K562 (cell line): ENCODE measurements at places on chromosomes 6 and 20.

DNA sequence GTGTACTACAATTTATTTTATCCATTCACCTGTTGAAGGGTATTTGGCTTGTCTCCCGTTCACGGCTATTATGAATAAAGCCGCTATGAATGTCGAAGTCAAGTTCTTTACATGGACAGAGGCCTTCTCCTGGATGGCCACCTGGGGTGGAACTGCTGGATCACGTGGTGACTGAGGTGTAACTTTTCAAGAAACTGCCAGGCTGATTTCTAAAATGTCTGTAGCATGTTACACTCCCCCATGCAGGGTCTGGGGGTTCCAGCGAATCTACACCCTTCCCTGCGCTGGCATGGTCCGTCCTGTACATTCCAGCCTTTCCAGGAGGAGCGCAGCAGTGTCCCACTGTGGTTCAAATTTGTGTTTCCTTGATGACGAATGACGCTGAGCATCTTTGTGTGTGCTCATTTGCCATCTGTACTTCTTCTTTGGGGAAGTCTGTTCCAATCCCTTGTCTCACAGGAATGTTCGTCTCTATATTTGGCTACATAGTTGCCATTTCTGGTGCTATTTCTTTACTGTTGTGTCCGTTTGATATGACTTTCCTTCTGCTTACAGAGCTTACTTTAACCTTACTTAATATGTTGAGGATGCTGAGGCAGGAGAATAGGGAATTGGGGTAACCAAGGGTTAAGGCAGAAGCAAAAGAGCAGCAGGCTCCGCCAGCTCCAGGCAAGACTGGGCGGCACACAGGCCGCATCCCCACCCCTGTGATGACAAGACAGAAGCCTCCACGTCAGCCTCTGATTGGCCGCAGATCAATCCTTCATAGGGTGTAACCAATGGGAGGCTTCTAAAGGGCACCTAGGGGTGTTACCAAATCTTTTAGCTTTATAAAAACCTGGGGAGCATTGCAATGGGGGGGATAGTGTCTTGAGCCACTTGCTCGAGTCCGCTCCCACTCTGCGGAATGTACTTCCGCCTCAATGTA is 106.6 kb downstream of the TAF4 start:
- peak; percentile 85 for DNase-seq
- no peaks in the 10 kb centered on the region for H3K36me3 ChIP-seq
- no peaks in the 10 kb centered on the region; the same call in 1 of the 2 replicates for H3K4me1 ChIP-seq
- H3K27ac ChIP-seq = no peak overlapping the region
- no peaks in the 10 kb centered on the region; the same call in 2 of the 3 replicates for H3K27me3 ChIP-seq

DNA sequence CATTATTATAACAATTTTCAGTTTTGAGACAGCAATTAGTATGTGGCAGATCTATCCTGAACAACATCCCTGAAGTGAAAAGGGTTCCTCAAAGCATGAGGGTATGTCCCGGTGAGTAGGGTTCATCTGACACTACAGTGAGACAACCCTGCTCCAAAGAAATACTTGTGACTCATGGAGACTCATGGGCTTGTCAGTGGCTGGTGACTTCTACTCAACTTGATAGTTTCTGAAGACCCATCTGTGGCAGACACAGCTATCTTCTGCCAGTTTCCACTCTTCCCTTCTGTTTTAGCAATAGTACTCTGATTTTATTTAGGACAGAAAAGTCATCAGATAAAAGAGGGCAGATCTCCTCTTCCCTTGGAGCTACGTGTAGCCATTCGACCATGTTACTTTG is 41.4 kb downstream of the MAP3K7 start:
- no peak overlapping the region for H3K4me3 ChIP-seq
- H3K27me3 ChIP-seq = no peaks in the 10 kb centered on the region
- no peak overlapping the region for H3K27ac ChIP-seq
- H3K36me3 ChIP-seq = peaks cover 70% of the 10 kb centered on the region
- DNase-seq = no peak

DNA sequence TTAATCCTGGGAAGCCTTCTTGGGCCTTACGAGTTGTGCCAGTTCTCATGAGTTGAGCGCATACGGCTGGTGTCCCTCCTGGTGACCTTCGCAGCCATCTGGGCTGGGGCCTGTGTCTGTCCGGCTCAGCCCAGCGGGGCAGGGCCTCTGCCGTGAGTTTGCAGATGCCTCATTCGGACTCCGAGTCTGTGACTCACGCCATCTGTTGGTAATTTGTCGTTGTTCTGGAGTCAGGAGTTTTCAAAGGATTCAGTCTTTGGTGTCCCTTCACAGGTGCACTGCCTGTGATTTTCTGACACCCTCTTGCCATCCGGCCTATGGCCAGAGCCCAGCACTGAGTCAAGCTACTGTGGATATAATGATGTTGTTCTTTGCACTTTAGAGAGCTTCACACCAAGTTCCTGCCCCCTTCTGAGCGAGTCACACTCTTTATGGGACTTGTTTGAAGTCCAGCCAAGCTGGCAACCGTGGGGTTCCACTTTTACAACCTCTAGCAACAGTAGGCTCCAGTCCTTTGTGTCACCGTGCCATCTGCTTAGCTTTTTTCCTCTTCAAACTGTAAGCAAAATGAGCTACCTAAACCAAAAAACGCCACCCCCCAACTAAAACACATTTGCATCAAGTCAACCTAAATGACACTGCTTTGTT is 175.6 kb downstream of the AIG1 start:
- H3K36me3 ChIP-seq = peaks cover 67% of the 10 kb centered on the region; the same call in 2 of the 3 replicates
- no peaks in the 10 kb centered on the region for H3K27me3 ChIP-seq
- no peak for DNase-seq
- H3K4me3 ChIP-seq = no peak overlapping the region
- H3K27ac ChIP-seq = no peak overlapping the region

DNA sequence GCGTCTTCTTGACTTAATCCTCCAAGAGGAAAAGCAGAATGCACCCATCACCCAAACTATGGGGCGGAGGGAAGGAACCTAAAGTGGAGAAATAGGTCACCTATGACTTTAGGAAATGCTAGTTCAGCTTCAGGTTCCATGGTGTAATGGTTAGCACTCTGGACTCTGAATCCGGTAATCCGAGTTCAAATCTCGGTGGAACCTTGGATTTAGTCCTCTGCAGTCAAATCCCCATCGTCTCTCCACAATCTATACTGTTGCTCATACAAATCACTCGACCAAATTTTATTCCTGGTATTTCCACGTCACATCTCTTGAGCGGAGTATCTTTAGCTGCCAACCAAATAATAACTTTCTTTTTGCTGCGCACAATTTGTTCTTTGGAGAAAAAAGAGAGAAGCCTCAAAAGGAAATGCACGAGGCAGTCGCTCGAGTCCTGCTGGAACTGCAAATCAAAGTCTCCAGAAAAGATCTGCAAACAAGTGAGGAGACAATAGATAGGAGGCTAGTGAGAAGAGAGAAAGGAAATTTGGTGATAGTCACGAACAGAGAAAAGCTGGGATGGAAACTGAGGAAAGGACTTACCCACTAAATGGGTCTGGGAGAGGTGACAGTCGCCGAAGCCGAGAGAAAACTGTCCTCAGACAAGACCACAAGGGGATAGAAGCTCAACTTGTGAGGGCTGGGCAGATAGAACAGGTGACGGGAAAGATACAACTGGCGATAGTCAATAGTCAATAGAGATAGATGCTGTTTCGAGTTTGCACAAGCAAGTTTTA is 16.6 kb downstream of the POM121L2 start:
- H3K27ac ChIP-seq = peak overlapping the region; percentile 17; the same call in 2 of the 3 replicates
- peak; percentile 93 for DNase-seq
- H3K36me3 ChIP-seq = no peaks in the 10 kb centered on the region
- peaks cover 4% of the 10 kb centered on the region; the same call in 1 of the 2 replicates for H3K4me1 ChIP-seq
- H3K27me3 ChIP-seq = no peaks in the 10 kb centered on the region

- no peaks in the 10 kb centered on the region for H3K4me1 ChIP-seq
- H3K36me3 ChIP-seq = no peaks in the 10 kb centered on the region
- no peak overlapping the region for H3K4me3 ChIP-seq
- H3K27ac ChIP-seq = no peak overlapping the region
- H3K27me3 ChIP-seq = no peaks in the 10 kb centered on the region; the same call in 2 of the 3 replicates
Measured at GRCh38 chr6:45722876-45723275, 292.8 kb downstream of the CLIC5 start.

DNA sequence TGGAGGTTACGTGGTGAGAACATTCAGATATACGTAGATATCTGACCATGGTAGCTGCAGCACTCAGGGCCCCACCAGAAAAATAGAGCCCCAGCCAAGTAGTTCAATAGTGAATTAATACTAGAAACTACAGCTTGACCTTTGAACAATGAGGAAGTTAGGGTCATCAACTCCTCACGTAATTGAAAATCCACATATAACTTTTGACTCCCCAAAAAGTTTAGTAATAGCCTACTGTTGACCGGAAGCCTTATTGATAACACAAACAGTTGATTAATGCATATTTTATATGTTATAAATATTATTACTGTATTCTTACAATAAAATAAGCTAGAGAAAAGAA is 117.9 kb downstream of the SNX5 start:
- H3K36me3 ChIP-seq = no peaks in the 10 kb centered on the region
- peaks cover 3% of the 10 kb centered on the region for H3K27me3 ChIP-seq
- no peak for DNase-seq
- H3K4me3 ChIP-seq = no peak overlapping the region
- no peaks in the 10 kb centered on the region; the same call in 1 of the 2 replicates for H3K4me1 ChIP-seq

- peak; percentile 30 for DNase-seq
- no peak overlapping the region for H3K27ac ChIP-seq
- H3K4me1 ChIP-seq = no peaks in the 10 kb centered on the region
Measured at GRCh38 chr6:13229205-13230085, 98.9 kb downstream of the TBC1D7 start.

GRCh38 chr20:49610691-49611538 is 43.0 kb upstream of the PTGIS start:
- H3K4me3 ChIP-seq = peak overlapping the region; percentile 43
- H3K27ac ChIP-seq = peak overlapping the region; percentile 28; the same call in 1 of the 3 replicates

DNA sequence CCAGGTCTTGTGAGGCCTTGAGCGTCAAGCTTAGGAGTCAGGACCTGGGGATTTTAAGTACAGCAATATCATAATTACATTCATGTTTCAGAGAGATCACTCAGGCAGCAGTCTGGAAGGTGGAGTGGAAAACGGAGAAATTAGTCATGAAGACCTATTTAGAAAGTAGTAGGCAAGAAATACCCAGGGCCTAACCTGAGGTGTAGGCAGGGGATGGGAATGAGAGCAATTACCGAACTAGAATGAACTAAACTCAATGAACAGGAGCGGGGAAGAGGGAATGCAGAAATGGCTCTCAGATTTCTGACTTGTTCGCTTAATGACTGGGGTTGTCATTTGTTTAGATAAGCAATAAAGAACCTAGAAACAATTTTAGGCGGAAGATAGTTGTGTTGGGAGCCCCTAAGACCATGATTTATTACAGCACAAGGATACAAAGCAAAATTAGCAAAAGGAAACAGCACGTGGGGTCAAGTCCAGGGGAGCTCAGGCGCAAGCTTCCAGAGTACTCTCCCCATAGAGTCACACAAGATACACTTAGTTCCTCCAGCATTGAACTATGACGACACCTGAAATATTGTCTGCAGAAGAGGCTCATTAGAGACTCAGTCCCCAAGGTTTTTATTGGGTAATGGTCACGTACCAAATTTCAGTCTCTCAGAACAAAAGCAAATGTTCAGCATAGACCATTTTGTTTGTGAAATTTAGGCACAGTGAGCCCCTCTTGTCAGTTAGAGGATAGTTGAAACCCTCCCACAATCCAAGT is 178.8 kb upstream of the AKAP12 start:
- no peak for DNase-seq
- H3K4me1 ChIP-seq = no peaks in the 10 kb centered on the region
- H3K27me3 ChIP-seq = no peaks in the 10 kb centered on the region
- H3K36me3 ChIP-seq = peaks cover 7% of the 10 kb centered on the region; the same call in 2 of the 3 replicates
- no peak overlapping the region for H3K4me3 ChIP-seq
- no peak overlapping the region for H3K27ac ChIP-seq

DNA sequence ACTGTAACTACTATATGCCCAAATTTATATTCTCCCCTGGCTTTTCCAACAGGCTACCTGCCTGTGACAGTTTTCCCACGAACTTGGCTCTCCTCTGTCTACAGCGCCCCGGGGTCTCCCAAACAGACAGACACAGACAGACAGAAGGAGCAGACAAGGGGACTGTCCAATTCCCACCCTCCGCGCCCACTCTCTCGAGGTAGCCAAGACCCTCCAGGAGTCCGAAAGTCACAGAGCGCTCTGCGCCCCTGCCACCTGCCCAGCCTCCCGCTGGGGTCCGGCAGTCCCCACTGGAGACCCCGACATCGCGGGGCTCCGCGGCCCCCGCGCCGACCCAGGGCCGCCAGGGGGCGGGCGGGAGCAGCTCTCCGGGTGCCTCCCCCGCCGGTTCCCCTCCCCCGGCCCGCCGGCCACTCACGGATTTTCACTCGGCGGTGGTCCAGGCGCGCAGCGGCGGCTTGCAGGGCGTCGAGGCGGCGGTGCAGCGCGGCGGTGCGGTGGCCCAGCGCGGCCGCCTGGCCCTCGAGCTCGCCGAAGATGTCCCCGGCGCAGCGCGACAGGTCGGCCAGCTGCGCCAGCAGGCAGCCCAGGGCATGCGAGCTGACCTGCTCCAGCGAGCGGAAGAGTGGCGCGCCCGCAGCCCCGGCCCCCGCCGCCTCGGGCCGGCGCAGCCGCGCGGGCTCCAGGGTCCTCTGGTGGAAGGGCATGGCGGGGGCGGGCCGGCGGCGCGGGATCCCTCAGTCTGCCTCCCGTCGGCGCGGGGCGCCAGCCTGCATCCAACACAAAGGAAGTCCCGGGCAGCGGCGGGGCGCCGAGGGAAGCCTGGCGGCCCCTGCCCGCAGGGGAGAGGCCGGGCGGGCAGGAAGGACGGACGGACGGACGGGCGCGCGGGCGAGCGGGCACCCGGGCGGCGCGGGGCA is 81.3 kb upstream of the CCDC28A start:
- peak; percentile 92 for DNase-seq
- H3K4me3 ChIP-seq = peak overlapping the region; percentile 45
- no peaks in the 10 kb centered on the region for H3K36me3 ChIP-seq
- H3K4me1 ChIP-seq = peaks cover 17% of the 10 kb centered on the region
- peaks cover 31% of the 10 kb centered on the region for H3K27me3 ChIP-seq
- no peak overlapping the region for H3K27ac ChIP-seq

DNA sequence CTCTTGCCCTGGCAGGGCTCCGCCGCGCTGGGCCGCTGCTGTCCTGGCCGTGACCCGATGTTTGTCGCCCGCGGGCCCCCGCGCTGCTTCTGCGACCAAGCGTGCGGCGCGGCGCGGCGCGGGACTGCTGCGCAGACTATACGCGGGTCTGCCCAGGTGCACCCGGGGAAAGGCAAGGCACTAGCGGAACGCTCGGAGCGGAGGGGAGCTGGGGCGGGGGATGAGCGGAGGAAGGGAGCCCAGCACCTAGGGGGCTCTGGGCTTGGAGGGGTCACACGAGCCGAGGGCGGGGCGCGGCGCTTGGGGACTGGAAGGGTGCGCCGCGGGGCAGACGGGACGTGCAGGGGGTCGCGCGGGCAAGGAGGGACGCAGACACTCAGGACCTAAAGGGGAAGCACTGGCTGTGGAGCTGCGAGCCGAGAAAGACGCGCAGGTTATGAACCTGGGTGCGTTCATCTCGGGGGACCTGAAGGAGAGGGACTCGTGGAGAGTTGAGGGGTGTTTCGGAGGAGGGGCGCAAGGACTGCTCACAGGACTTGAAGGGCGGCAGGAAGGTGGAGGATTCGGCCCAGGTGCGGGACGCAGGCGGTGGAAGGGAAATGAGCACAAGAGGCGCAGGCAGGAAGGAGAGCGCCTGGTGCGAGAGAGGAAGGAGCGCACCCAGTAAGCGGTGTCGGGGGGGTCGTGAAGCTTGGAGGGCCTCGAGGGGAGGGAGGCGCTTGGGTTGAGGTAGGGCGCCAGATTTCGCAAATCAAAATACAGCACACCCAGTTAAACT is 40.8 kb upstream of the ZNFX1 start:
- no peaks in the 10 kb centered on the region for H3K36me3 ChIP-seq
- no peak for DNase-seq
- peaks cover 21% of the 10 kb centered on the region for H3K27me3 ChIP-seq
- peaks cover 18% of the 10 kb centered on the region for H3K4me1 ChIP-seq
- H3K27ac ChIP-seq = no peak overlapping the region
